ENCODE measurements at places on chromosomes 11 and 22.

GRCh38 chr11:118078911-118079411 lies 2.1 kb downstream of the TMPRSS4 start:
- no peak for DNase-seq

DNA sequence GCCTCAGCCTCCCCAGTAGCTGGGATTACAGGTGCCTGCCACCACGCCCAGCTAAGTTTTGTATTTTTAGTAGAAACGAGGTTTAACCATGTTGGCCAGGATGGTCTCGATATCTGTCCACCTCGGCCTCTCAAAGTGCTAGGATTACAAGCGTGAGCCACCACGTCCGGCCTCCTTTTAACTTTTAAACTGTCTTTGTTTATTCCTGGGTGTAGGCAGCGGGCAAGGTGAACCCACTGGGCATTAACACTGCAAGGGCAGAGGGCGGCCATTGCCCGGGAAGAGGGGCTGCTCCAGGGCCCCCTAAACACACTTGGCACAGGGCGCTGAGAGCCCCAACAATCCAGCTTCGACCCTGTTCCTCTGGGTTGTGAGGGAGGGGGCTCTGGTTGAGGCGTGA lies 693.6 kb downstream of the BRD1 start:
- DNase-seq, result no peak

GRCh38 chr22:27348634-27349033 lies 452.9 kb downstream of the MN1 start:
- no peak for DNase-seq

- DNase-seq, result no peak
Observed at GRCh38 chr11:122210367-122210997, 94.5 kb upstream of the BLID start.

DNA sequence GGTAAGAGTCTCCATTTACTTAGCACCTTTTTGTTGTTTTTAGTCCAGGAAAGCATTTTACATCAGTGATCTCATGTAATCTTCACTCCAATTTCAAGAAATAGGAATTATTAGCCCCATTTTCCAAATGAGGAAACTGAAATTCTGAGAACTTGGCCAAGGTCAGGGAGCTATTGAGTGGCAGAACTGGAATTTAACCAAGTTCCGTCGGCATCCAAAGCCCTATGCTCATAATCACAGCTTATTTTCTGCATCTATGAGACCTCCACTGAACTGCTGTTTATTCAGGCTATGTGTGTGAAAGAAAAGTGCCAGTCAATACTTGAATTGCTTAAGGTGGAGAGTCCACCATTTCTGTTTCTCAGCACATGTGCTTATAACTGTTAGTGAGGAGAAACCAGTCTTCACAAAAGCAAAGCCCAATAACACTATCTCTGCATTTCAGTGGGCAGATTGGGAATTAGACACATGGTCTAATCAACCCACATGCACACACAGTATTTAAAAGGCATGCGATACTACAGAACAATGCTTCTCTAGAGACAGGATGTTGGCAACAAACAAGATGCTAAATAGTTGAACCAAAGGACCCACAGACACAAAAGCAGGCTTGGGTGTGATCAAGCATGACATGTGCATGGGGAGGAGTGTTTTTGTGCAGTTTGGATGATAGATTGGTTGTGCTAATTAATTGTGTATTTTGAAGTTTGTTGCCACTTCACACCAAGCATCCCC lies 780.6 kb downstream of the OPCML start:
- no peak for DNase-seq

DNA sequence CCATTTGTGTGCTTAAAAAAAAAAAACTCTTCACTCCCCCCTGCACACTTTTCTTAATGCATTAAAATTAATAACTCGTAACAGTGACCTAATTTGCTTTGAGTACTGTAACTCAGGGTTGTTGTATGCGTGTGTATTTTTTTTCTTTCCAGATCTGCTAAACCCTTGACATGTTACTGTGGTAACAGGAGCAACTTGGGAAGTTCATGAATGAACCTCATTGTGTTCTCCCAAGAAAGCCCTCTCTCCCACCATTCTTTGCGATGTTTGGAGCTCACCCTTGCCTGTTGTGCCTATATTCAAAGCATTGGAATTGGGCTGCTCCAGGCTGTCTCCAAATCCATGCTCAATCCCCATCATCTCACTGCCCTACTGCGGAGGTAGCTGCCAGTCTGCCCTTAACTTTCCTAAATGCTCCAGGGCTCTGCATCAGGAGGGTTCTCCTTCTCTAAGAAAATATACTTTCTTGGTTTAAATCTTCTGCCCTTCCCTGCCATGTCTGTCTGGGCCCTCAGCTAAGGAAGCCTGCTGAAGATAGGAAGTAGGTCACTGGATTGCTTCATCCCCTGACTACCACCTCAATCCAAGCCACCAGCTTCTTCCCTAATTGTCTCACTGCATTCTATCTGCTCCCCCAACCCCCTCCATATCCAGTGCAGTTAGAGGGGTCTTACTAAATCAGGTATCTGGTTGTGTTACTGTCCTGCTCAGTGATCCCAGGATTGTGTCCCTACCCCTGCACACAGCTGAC lies 70.3 kb downstream of the KIRREL3 start:
- DNase-seq, result no peak

DNA sequence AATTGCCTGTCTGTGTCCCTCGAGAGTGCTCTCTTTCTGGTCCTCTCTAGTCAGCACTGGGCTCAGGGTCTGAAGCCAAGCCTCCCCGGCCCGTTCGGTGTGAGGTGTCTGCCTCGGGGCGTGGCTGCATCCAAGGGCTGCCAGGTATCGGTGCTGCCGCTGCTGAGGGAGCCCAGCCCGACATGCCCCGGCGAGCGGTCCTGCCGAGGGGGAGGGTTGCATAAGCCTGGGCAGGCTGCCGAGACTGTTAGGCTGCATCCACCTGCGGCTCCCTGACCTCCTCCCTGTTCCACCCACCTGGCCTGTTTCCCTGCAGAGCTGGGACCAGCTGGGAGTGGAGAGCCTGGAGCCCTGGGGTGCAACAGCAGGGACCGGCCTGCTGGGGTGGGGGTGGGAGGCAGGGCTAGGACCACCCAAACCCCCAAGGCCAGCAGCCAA lies 6.3 kb downstream of the OVOL1 start:
- no peak for DNase-seq

GRCh38 chr11:2097356-2097997 lies 41.7 kb downstream of the IGF2 start:
- DNase-seq, result no peak

DNA sequence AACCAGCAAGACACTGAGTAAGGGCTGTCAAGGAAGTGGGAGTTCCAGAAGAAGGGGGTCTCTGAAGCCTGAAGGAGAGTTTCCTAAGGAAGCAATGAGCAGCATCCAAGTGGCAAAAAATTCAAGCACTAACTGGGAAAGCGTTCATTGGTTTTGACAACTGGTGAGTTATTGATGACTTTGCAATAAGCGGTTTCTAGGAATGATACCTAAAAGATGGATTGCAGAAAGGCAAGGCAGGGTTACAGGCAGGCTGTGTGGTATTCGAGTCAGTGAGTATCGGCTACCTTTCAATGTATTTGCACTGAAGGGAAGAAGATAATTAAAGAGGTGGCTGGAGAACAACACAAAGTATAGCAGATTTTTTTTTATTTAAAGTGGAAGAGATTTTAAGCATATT lies 59.3 kb upstream of the NCAM1 start:
- DNase-seq, result no peak

GRCh38 chr11:124122123-124122522 lies 6.9 kb downstream of the VWA5A start:
- no peak for DNase-seq

GRCh38 chr11:8067567-8067928 lies 13.5 kb upstream of the TUB start:
- DNase-seq, result no peak

DNA sequence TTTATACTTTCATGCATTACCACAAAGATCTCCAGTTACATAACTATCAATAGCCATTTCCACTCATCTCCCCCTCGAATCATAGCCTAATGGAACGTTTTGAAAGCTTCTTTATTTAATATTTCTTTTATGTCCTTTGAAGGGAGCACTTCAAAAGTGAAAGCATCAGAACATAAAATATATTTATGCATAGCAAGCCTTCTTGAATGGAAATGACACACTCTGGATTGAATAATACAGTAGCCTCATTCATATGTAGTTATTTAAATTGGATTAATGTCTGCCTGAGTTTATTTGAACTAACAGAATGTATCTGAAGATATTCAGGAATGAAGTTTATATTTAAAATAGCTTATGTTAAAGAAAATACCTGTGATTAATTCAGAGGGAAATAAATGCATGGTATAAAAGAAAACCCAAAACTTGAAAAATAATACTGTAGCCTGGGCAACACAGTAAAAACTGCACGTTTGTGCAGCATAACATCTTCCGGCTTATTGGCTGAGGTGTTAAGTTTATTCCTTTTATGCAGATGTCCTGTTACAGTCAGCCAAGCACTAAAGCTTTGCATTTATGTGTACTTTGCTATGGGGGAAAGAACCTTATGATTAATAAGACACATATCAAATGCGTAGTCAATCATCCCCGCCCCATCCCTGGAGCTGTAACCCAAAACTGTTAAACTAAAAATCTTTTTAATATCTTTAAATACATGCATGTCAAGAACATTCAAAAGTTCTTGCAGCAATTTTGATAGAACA lies 22.0 kb downstream of the OOSP3 start:
- DNase-seq, result no peak

GRCh38 chr11:44363116-44363515 lies 53.2 kb upstream of the ALX4 start:
- DNase-seq, result no peak

- DNase-seq, result no peak
Observed at GRCh38 chr11:103086461-103086860, 5.5 kb downstream of the DCUN1D5 start.

DNA sequence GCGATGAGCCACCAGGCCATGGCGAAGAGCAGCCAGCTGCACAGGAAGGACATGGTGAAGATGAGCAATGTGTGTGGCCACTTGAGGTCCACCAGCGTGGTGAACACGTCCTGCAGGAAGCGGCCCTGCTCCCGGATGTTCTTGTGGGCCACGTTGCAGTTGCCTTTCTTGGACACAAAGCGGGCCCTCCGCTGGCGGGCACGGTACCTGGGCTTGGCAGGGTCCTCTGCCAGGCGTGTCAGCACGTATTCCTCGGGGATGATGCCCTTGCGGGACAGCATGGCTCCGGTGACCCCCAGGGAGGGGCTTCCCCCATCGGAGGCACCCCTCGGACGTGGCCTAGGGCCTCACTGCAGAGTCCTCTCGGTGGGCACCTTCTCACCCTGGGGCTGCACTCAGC lies 648 bp downstream of the KCNJ11 start:
- DNase-seq, result no peak

GRCh38 chr11:30585125-30585891 lies 845 bp downstream of the MPPED2 start:
- no peak for DNase-seq

GRCh38 chr22:36334821-36335603 lies 52.8 kb downstream of the MYH9 start:
- DNase-seq, result no peak

DNA sequence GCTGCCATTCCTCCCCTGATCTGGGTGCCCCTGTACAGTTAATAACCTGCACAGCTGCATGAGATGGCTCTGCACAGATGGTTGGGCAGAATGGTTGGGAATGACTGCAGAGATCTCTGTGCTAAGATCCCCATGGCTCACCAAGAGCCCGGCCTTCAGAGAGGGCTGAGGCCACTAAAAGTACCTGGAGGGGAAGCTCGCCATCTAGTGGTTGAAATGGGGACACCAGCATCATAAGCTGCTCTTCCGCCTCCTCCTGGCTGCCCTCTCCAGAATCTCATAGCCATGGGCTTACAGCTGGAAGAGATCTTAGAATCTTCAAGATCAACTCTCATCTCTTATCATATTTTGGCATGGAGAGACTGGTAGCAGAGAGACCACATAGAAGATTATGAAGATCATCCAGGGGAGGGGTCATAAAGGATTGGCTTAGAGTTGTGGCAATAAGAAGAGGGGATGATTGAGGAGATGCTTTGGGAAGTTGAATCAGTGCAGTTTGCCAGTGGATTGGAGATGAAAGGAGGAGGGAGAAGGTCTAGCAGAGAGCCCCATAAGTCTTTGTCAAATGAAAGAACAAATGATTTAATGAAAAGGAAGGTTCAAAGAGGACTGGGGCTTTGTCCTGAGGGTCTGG lies 22.0 kb upstream of the TLCD5 start:
- DNase-seq, result peak; percentile 14

- no peak for DNase-seq
Observed at GRCh38 chr22:27795053-27795452, 6.5 kb downstream of the MN1 start.

DNA sequence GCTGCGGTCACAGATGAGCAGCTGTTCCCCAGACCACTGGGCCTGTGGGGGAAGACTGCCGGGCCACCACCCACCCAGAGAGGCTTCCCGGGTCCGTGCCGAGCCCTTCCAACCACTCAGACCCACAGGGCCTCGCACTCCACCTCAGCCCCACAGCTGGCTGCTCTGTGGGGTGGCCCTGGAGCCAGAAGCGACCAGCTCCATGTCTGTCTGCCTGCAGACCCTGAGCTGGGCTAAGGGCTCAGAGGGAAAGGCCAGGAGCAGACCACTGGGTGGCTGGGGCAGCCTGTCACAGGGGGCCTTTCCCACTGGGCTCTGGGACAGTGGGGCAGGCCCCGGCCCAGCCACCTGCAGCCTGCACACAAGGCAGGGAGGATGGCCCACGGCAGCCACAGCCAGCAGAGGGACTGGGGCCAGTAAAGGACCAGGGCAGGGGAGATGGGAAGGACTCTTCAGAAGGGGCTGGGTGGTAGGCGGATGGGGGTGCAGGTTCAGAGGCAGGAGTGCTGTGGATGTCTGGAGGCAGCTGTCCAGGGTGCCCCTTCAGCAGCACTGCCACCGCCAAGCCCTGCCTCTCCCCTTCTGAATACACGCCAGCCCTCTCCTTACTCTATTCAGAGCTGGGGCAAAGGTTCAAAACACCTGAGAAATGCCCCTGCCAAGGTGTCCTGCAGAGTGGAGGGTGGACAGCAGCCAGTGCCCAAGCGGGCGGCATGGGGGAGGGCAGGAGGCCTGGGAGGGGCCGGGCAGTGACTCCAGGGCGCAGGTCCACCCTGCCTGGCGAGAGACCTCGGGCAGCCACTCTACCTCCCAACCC lies 32.2 kb downstream of the GNB1L start:
- DNase-seq, result no peak

- DNase-seq, result peak; percentile 56
Observed at GRCh38 chr11:73980001-73980961, 2.4 kb downstream of the UCP2 start.

- DNase-seq, result no peak
Observed at GRCh38 chr11:77233011-77233410, 68.5 kb downstream of the GDPD4 start.

DNA sequence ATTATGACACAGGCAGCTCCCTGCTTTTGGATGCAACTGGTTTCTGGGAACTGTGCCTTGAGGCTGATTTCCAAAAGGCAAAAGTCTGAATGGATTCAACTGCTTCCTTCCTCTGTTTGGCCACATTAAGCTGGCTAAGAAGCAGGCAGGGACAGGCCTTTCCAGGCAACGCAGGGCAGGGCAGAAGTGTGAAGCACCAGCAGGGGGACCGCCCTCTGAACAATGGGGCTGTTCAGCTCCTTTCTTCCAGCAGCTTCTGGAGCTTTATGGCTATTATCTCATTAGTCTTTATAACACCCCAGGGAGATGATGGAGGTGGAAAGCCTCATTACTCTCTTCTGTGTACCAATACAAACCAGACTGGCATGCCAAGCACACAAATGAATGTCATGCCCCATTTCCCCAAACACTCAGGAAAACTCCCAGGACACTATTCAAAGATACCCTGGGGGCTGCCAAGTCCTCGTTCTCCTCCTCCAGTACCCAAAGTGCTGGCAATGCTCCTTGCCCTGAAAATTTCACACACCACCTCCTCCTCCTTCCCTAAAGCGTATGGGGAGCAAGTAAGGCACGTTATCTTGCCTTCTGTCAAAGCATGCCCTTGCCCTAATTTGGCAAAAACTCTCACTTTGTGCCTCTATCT lies 21.3 kb downstream of the MORC2 start:
- DNase-seq, result no peak
